ENCODE measurements at places on chromosomes 6 and 20.

DNA sequence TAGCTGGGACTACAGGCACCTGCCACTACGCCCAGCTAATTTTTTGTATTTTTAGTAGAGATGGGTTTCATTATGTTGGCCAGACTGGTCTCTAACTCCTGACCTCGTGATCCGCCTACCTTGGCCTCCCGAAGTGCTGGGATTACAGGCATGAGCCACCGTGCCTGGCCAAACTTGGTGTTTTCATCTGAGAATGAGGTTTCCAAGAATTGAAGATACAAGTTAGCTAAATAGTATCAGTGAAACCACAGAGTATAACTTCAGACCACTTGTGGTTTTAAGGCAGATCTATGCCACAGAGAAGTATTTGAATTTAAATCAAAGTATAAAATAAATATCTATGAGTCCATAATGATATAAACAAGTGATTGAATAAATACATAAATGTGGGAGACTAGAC, 70.1 kb downstream of the SLC16A10 start:
- no peak for DNase-seq

DNA sequence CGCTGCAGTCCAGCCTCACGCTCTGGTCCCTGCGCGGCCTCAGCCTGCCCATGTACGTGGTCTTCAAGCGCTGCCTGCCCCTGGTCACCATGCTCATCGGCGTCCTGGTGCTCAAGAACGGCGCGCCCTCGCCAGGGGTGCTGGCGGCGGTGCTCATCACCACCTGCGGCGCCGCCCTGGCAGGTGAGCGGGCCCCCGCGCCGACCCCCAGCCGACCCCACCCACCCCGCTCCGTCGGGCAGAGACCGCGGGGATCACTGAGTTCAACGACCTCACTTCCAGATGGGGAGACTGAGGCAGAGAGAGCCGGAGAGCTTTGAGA, 545 bp downstream of the SLC35D3 start:
- DNase-seq: no peak

DNA sequence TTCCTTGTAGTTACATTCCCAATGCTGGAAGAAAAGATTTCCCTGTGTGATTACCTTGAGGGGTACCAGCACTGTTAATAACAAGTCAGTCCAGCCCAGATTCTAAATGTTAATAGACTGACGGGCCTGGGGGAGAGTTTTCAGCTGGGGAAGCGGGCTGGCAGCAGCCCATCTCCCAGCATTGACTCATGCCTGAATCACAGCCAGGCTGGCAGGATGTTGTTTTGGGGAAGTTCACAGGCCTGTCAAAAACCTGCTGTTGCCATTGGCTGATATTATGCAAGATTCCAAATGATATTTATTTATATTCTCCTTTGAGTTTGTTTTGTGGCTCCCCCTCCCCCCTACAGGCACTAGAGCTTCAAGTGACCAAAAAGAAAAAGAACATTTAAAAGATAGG, 213.9 kb upstream of the CNR1 start:
- DNase-seq: no peak

- no peak for DNase-seq
Observed at GRCh38 chr6:148346681-148347440, 4.2 kb downstream of the SASH1 start.

Data from effector memory CD4-positive, alpha-beta T cell (primary cell).